Heart right ventricle (tissue), 16 donors: ENCODE measurements at places on chromosomes 16 and 17. TPM values are rescaled to one million over a fixed set of nuclear protein-coding genes. Genes with fewer than 3 reads are reported as not detected.

GRCh38 chr16:74029115-74029792 lies 267.4 kb upstream of the PSMD7 start:
- no peak for DNase-seq

GRCh38 chr16:28923231-28923587 lies 1.8 kb downstream of the RABEP2 start:
- no peak for DNase-seq

- DNase-seq = no peak
Observed at GRCh38 chr17:72392056-72393010, 271.5 kb downstream of the SOX9 start.

DNA sequence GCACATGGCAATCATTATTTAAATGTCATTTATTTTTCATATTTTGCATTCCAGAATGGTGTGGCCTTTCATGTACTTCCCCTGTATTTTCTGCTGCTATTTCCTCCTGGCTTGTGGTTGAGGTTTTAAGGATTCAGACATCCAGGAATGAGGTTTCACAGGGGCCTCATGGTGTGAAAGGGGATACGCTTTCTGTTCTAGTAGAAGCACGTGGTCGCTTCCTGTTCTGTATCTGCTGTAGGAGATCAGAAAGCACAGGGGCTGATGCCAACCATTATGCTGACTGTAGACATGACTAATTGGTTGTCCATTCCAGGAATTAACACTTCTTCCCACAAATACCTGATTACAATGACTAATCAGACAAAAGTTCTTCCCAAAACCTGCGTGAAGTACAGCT lies 405.9 kb downstream of the SHISA9 start:
- DNase-seq = no peak

DNA sequence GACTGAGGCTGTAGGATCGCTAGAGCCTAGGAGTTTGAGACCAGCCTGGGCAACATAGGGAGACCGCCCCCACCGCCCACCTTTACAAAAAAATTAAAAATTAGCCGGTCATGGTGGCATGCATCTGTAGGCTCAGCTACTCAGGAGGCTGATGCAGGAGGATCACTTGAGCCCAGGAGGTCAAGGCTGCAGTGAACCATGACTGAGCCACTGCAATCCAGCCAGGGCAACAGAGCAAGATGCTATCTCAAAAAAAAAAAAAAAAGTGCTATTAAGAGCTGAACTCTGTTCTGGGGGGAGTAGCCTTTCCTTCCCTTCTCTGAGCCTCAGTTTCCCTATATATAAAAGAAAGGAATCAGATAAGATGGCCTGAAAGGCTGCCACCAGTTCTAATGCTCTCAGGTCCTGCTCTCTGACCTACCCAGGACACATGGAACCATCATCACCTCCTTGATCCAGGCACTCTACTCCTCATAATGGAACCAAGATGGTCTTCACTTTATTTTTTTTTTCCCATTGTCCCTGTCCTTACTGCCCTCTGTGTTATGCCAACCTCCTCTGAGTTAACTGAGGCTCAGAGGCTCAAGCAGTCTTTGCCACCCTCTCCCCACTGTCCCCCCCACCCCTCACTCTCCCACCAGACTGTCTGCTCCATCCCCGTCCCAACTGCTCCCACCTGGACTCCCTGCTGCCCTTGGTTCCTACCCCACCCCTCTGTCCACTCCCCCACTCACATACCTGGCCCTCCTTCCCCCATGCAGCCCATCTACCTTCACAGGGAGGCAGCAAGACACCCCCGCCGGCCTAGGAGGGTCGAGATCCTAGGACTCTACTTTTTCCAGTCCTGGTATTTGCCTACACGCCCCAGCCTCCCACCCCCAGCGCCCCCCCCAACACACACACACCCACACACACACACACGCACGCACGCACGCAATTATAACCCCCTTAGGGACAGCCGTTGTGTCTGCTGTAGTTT lies 23.8 kb upstream of the EIF1 start:
- no peak for DNase-seq

- no peak for DNase-seq
Observed at GRCh38 chr17:602436-602835, 112.2 kb downstream of the VPS53 start.

DNA sequence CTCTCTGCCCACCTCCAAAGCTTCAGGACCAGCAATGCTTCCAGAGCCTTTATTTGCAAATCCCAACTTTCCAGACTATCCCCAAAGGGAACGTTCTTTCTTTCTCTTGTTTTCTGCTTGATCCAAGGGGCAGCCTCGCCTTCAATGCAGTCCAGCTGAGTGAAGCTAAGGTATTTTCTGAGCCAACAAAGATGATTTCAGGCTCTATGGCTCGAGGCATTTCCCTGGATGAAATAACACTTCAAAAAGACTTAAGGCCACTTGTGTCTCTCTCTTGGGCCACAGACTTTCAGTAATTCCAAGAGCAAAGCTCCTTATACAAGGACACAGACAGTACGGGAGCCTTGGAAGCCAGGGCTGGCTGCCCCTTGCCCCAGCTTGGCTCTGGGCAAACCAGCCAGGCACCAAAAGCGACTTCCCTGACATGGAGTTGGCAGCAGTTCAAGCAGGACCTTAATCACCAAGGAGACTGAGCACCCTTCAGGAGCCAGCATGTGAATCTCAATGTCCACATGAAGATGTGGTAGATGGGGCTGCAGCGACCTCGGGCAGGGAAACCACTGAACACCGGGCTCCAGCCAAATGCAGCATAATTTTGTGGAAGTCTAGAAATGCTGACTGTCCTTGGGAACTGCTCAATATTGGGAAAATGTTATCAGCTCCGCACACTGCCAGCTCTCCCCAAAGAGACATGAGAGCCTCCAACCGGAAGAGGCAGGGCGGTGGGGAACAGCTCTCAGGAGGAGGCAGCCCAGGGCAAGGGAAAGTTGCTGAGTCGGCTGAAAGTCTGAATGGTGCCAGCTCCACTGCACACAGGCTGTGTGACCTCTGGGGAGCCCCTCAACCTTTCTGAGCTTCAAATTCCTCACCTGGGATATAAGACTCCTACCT lies 39.0 kb downstream of the TK2 start:
- DNase-seq = no peak

DNA sequence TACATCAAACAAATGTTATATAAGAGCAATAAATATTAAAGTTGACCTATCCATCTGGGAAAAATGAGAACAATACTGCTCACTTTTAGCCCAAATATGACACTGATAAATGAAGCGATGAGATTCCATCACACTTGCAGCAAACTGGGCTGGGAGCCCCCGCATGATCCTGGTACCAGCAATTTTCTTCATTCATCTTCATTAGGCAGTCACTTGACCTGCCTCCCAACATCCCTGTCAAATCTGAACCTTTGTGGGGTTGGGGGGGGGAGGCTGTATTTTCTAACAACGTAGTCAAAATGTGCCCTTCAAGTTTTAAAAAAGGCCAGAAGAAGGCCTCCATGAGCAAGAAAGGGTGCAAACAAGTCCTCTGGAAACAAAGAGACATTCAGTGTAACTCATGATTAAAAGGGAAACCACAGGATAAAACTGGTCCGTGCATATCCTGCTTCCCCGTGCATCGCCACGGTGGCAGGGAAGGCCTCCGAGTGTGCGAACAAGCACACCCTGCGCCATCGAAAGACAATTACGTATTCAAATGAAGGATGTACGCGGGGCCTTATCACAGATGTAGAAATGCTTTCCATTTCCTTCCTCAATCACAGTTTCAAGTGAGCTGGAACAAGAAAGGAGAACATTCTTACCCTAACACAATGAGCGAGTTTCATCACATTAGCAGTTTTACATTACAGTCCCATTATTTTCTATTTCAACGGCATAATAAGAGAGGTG lies 48.4 kb downstream of the TOX3 start:
- DNase-seq = no peak

GRCh38 chr17:55420776-55421178 lies 858 bp downstream of the MMD start:
- peak; percentile 54 for DNase-seq

GRCh38 chr17:9484789-9485188 lies 90.8 kb downstream of the STX8 start:
- DNase-seq = no peak

DNA sequence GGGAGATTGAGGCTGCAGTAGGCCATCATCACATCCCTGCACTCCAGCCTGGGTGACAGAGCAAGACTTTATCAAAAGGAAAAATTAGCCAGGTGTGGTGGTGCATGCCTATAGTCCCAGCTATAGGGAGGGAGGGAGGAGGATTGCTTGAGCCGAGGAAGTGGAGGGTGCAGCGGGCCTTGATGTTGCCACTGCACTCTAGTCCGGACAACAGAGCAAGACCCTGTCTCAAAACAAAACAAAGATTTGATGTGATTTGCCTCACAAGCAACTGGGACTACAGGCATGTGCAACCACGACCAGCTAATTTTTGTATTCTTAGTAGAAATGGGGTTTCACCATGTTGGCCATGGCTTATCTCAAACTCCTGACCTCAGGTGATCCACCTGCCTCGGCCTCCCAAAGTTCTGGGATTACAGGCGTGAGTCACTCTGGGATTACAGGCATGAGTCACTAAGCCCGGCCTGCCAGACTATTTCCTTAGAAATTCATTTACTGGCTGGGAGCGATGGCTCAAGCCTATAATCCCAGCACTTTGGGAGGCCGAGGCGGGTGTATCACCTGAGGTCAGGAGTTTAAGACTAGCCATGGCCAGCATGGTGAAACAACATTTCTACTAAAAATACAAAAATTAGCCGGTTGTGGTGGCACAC lies 11.5 kb downstream of the UBE2G1 start:
- no peak for DNase-seq

DNA sequence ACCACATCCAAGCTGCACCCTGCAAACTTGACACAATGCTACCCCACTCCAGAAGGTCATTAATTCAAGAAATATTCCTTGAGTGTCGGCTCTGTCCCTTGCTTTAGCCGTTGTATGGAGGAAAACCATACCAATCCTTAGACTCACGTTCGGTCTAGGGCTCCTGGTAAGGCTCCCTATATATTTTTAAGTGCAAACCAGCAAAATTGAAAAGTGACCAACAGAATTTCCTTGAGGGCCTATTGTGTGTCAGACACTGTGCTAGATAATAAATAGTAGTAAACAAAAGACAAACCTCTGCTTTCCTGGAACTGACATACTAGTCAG lies 390 bp upstream of the BBS2 start:
- no peak for DNase-seq

- no peak for DNase-seq
Observed at GRCh38 chr16:82004601-82005000, 6.7 kb downstream of the SDR42E1 start.

- no peak for DNase-seq
Observed at GRCh38 chr16:60310846-60311445, 1576.8 kb upstream of the GOT2 start.

- DNase-seq = no peak
Observed at GRCh38 chr16:82761858-82762257, 135.1 kb downstream of the CDH13 start.

GRCh38 chr17:78241277-78242023 lies 10.0 kb downstream of the TMEM235 start:
- no peak for DNase-seq

DNA sequence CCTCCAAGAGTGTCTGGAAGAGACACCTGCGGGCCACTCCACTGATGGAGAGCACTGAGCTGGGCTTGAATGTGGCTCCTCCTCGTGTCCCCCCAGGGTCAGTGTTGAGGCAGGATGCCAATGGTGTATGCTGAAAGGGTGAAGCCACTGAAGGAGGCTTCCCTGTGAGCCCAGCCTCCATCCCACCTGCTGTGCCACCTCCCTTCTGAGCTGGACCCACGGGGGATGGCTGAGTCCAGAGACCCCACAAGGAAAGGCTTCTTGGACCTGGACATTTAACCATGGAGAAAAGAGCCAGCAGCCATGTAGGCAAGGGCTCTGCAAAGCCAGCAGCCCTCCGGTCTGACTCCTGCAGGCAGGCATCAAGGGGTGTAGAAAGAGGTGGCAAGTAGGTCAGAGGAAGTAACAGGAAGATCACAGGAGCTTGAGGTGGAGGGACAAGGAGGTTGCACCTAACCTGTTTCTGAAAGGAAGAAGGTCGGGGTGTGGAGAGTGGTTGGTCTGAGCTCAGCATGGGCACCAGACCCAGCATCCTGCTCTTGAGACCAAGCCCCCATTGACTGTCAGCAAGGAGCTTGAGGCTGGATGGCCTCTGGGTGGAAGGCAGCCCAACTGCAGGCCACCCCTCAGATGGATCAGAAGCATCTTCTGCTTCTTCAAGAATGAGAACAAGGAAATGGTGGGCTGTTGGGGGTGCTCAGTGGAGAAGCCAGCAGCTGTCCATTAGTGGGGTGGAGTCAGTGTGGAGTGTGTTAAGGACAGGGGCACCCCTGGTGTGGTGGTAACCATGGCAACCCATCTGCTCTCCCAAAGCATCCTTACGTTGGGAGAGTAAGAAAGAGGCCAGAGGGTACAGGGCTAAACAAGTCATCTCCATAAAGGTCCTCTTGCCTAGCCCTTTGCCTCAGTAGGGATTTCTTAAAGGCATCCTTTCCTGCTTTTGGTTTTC lies 80.7 kb downstream of the PLD6 start:
- DNase-seq = no peak

GRCh38 chr17:45143094-45143670 lies 5.1 kb upstream of the HEXIM1 start:
- no peak for DNase-seq

DNA sequence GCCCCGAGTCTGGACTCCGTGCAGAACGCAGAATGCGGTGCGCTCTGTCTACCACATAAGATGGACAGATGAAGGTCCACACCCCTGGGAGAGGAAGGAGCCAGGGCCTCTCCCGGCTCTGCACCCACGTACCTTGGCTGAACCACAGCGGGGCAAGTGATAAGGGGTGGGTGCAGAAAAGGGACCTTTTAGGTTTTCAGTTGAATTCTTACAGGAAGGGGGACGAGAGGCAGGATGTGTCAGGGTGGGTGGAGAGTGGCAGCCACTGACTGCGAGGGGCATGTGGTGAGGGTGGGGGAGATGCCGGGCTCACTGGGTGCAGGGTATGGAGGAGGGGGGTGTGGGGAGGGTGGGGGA lies 372 bp downstream of the CD300A start:
- no peak for DNase-seq

DNA sequence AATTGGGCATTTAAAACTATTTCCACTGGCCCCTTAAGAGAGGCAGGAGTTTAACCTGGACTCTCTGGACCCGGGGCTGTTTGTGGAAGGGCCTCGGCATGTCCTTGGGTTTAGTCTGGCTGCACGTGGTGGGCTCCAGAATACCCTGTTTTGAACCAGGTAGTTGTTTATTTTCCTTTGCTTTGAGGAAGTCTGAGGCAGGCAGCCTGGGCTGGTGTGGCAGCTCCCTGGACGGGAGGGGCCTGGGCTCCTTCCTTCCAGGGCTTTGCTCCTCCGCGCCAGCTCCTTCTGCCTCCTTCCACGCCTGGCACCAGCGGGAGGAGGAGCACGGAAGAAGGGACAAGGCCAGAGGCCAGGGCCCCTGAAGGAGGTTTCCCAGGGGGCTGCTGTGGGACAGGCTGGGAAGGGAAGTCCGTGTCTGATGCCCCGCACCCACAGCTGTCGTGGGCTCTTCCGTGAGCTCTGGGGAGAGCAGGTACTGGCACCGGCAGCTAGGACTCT lies 15.5 kb downstream of the BANP start:
- DNase-seq = no peak

The MGAT5B gene
- not detected for total RNA-seq

The SMIM36 gene
- not detected for total RNA-seq

The TNFRSF13B gene
- total RNA-seq = not detected

The TBC1D3C gene
- total RNA-seq = not detected

The CRHR1 gene
- not detected for total RNA-seq

The HOXB8 gene
- not detected for total RNA-seq

The CBX8 gene
- 4.9 TPM for total RNA-seq

The KRT16 gene
- total RNA-seq = not detected

The MYH11 gene
- 9.8 TPM for total RNA-seq

The EFCAB5 gene
- total RNA-seq = not detected
